ENCODE measurements at places on chromosomes 12 and 14.

GRCh38 chr12:15563663-15564062, 225.5 kb downstream of the EPS8 start:
- DNase-seq = no peak

DNA sequence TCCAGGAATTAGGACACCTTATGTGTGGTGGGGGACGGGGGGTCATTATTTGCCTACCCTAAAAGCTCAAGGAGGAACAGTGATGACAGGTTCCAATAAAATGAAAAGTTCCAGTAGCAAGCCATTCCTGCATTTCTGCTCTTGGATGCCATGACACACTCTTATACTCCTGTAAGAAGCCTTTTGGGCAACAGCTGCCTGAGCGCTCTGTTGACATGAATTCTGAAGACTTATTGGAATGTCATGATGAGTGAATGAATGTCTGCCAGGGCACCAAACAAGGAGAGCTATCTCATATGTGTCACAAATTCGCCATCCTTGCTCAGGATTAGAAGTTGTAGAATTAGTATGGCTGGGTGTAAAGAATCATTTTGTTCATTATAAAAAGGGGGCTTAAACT, 36.3 kb downstream of the PTGER2 start:
- no peak for DNase-seq

DNA sequence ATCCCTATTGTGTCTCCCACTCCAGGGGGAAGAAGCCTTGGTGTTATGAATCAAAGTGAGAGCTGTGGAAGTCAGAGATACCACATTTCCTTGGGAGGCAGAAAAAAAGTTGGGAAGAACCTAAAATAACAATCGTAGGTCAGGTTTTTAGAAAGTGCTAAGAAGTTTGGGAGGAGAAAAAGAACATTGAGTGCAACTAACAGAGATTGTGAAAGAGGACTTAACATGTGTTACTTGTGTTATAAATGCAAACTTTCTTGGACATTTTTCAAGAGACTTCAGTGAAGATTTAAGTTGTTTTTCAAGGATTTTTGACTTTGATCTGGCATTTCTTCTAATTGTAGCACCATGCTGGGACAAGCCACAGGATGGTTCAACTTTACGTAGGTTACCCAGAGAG, 7.8 kb upstream of the ERP27 start:
- no peak for DNase-seq

DNA sequence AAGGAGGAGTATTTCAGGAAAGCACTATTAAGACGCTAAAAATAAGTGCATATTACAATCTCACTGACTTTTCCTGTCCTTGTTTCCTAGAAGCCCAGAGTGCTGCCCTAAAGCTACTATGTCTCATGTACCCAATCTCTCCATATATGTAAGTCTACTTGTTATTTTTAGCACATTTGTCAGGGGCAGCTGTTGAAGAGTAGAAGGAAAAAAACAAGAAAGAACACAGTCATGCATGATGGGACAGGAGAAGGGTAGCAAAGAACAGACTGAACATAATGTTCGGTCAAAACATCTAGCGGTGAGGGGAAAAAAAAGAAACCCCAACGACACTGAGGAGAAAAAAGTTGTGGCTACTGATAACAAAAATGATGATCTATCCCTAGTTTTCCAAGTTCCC, 14.3 kb downstream of the YBX3 start:
- DNase-seq = no peak

DNA sequence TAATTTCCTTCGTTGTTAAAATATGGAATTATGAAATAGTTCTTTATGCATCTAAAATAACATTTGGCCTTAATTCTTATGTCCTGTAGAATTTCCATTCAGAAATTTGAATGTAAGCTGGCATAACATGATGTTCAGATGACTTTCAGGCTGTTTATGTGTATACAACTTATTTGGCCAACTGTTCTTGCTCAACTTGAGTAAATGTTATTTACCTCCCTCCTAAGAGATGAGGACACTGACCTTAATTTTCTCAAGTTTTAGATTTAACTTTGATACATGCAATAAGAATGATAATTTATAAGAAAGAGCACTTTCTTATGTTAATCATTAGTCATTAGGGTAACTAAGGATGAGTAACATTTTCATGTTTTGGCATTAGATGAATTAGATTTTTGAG, 365.4 kb downstream of the AEBP2 start:
- no peak for DNase-seq

- DNase-seq = no peak
These were observed 75.5 kb downstream of the SYNE3 start for GRCh38 chr14:95440951-95441350.

DNA sequence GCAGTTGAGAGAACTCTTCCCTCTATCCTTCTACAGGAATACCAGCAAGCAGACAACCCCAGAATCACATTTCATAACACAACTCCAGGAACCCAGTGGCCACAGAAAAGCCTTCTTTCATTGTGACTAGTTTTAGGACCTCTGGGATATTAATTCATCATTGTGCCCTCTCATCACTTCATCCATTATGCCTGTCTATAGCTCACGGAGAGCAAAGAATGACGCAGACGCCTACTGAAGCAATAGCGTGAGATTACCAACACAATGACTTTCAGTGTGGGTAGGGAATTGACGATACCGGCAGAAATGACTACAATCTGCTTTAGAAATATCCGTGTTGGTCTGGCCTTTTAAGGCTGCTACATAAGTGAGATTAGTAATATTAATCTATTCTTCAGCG, 158.1 kb upstream of the FOXG1 start:
- DNase-seq = no peak
